CD4-positive, alpha-beta memory T cell (primary cell): ENCODE measurements at places on chromosomes 12 and 14.
A peak's percentile ranks its signal among the peaks of the same experiment; 100 is the strongest.

- DNase-seq: no peak
These were observed 53.8 kb downstream of the STAB2 start for GRCh38 chr12:103640831-103641230.

DNA sequence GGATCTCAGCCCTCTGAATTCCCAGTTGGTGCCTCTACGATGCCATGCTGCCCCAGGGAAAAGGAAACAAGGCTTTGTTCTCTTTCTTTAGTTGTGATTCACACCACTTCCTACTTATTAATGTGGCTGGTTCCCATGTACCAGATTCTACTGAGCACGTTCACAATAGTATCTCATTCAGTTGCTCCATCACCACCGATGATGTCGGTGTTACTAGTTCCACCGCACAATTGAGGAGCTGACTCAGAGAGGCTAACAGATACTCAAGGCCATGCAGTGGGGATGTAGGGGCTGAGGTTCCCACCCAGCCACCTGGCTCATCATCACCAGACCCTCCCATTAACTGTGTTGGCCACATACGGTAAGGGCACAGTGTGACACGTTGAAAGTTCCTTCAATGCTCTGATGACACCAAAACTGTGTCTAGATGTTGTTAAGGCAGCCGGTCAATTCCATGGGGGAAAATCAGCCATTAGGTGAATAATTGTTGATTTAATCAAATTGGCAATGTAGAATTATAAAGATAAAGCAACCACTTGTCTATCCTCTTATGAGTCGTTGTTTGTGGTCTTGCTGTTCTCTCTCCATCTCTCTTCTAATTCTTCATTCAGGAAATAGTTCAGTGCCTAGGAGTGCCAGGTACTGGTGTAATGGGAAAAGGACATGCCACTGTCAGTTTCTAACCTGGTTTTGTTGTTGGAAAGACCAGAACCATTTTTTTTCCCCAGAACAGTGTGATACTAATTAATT lies 244.2 kb upstream of the CRY1 start:
- DNase-seq: no peak

GRCh38 chr12:32312049-32312670 lies 87.2 kb upstream of the FGD4 start:
- peak; percentile 52 for DNase-seq

- no peak for DNase-seq
These were observed 50.7 kb upstream of the ATF7IP start for GRCh38 chr12:14314801-14315200.

GRCh38 chr12:14601692-14602478 lies 34.2 kb upstream of the PLBD1 start:
- DNase-seq: no peak

- no peak for DNase-seq
These were observed 176.1 kb downstream of the DAD1 start for GRCh38 chr14:22412926-22413411.

DNA sequence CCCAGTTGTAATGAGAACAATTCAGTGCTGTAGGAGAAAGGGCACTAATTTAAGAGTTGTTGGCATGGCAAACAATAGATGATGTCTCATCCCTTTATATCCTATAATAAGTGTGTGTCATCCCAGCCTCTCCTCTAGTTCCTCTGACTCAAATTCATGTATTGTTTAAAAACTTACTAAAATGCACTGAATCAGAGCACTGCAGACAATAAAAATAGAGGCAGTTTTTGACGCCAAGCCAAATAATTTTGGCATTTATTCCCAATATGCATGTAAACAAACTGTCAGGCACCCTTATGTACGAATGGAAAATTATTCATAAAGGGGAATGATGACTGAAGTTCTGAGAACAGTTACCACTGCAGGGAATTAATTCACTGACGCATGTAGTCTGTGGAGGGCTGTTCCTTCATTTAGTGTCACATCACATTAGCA lies 57.9 kb upstream of the TMX1 start:
- DNase-seq: no peak

GRCh38 chr12:7112041-7112440 lies 3.0 kb upstream of the C1RL start:
- no peak for DNase-seq

DNA sequence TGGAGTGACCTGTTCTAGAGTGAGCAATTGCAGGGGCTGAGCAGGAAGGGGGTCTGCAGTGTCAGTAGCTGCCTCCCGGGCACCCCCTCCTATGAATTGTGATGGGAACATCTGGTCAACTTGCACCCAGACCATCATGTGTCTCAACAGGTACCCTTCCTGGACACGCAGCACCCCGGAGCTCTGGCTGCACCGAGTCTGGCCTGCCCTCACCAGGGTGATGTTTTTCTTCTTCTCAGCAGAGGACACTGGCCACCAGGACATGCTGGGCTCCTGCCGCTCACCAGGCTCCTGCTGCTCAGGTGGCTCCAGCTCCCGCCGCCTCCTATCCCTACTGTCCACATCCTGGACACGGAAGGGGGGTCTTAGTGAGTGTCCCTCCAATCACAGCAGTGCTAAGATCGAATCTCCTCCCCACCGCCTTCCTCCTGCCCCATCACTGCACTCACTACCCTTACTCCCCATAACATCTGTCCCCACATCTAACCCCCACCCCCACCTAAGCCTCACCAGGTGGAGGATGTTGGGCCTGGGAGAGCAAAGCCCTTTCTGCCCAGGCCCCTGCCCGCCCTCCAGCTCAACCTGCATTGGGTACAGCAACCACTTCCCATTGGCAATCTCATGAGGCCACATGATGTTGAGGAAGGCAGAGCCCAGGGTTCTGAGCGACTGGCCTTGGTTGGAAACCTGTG lies 14.9 kb downstream of the ITGA7 start:
- DNase-seq: no peak

DNA sequence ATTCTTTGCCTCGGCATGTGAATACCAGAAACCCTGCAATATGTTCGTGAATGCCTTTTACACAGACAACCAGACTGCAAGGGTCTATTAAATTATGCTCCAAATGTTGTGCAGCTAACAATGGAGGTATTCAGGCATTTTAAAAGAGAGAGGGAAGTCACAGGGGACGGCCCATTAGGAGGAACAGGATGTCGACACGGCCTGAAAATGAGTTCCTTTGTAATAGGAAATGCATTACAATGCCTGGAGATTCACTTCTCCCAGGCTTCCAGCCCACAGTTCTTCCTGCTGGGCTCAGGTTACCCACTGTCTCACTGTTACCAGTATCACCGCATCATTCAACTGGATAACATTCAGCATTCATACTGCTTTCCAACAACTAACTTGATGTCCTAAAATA lies 2.5 kb downstream of the DUSP6 start:
- DNase-seq: no peak

- DNase-seq: no peak
These were observed 30.5 kb downstream of the CLEC2D start for GRCh38 chr12:9699898-9700605.

DNA sequence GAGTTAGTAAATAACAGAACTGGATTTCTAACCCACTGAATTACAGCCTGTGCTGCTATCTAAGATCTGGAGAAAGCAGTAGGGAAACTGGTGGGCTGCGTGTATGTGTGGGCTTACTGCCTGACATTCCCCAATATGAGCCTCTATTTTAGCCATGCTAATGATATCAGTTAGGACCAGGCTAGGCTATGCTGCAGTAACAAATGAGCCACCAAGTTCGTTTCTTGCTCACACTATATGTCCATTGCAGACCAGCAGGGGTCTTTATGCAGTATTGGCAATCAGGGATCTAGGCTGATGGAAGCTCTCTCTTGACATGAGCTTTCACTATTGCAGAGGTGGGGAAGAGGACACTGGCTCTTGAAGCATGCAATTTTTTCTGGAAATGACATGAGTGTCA lies 40.4 kb downstream of the FOS start:
- no peak for DNase-seq

GRCh38 chr12:57765698-57766463 lies 997 bp downstream of the CYP27B1 start:
- DNase-seq: no peak

DNA sequence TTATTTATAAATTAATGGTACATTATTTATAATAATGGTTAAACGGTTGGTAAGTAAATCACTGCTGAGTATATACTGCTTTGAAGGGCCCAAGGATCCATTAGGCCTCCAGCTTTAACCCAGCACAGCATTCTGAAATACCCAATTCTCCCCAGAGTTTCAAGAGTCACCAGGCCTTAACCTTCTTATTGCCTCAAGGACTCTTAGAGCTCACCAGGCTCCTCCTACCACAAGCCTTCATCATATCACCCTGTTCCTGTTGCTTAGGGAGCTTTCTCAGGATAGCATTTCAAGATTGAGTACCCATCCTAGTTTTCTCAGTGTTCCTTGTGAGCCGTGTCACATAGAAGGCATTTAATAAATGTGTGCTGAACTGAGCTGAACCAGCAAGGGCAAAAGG lies 242.5 kb downstream of the FBXL14 start:
- no peak for DNase-seq

- DNase-seq: no peak
These were observed 880.2 kb upstream of the TMEM132C start for GRCh38 chr12:127386723-127387122.

GRCh38 chr12:22740656-22741355 lies 115.8 kb downstream of the ETNK1 start:
- DNase-seq: no peak

- DNase-seq: no peak
These were observed 70.6 kb upstream of the ARHGAP5 start for GRCh38 chr14:32006263-32007110.
